Renal pelvis (tissue), 12 donors: ENCODE measurements at places on chromosomes 5 and 9.

GRCh38 chr5:110376281-110376951 lies 350.1 kb downstream of the TMEM232 start:
- DNase-seq = peak; percentile 55

- DNase-seq = no peak
Measured at GRCh38 chr5:158869854-158870253, 229.9 kb downstream of the EBF1 start.

DNA sequence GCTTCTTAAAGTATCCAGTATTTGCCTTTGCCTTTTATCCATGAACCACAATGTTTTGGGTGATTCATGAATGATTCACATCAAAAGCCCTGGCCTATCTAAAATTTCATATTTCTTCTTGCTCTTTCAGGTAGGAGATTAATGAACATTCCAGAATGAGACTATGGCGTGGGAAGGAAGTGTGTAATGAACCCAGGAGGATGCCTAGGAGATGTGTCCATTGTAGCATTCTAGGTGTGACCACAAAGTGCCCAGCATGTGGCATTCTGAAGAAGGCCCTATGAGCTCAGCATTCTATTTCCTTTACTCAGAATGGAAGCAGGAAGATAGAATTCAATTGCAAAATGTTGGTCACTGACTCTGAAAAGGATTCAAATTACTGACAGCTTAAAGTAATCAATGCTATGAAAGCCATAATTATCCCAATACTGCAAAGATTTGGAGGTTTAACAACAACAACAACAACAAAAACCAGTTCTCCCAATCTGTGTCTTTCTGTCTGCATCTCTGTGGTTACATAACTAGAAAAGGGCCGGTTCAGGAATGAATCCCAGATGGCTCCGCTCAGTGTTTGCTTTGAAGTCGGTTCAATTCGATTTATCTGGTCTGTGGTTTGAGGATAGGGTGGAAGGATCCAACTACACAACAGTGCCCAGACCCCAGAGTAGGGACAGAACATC lies 126.7 kb downstream of the FOXD1 start:
- no peak for DNase-seq

DNA sequence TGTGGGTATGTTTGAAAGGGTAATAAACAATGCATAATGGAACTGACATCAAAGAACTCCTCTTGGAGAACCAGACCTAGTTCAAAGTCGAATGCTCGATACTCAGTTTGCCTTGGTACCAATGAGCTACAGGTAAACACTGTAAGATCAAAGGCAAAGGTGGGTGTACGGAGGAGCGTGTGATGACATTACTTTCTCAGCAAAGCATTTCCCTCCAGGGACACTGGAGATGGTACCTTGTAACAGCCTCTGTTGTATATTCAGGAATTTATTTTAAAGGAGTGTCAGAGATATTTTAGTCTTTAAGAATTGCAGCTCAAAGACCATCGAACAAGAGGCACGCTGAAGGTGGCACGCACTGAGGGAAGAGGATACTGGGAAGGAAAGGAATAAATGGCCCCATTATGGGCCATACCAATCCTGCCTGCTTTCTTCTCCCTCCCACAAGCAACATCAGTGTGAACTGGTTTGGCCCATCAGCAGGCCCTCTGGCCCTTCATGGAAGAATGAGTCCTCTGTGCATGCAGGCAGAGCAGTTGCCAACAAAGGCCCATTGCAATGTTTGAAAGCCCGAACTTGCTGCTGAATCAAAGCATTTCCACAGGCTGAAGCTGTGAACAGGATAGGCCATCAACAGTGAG lies 410.2 kb downstream of the ACTL7B start:
- no peak for DNase-seq

GRCh38 chr5:2677689-2678088 lies 73.8 kb downstream of the IRX2 start:
- DNase-seq = no peak

DNA sequence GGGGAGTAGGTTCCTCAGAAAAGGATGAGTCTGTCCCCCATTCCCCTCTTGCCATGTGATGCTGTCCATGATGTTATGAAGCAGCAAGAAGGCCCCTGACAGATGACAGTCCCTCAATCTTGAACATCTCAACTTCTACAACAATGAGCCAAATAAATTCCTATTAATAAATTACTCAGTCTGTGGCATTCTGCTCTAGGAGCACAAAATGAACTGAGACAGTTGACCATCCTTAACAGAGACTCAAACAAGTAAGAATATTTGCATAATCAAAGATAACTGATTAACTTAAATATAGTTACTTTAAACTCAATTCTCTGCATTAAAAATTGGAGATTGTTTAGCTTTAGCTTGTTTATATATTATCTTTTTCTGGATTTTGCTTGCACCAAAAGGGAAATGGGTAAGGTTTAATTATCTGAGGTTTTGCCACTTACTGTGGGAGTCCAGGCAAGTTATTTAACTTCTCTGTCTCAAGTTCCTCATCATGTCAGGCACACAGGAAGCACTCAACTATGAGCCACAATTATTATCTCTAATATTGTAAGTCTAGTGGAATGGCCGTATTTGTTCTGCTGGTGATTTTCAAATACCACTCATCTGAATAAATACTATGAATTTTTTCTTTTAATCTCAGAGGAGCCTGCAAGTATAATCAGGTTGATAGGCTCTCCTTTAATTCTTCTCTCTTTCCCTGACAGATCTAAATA lies 162.9 kb downstream of the TSSK1B start:
- no peak for DNase-seq
